Aortic smooth muscle cell (primary cell): ENCODE measurements at places on chromosomes 6 and 20. TPM values are rescaled to one million over a fixed set of nuclear protein-coding genes. Genes with fewer than 3 reads are reported as not detected.

RIN2 gene
- 29.2 and 42.2 TPM in 2 replicates for total RNA-seq

PPP1R3G gene
- total RNA-seq = 0.93 and 1.2 TPM in 2 replicates

PRR18 gene
- total RNA-seq = not detected in 2 replicates

DLL1 gene
- total RNA-seq = 1.3 and 1.6 TPM in 2 replicates

AVP gene
- total RNA-seq = not detected in 2 replicates

CD109 gene
- 10.4 and 25.8 TPM in 2 replicates for total RNA-seq

WDR27 gene
- 11.6 and 13.4 TPM in 2 replicates for total RNA-seq

RNF182 gene
- 0.06 and 0.40 TPM in 2 replicates for total RNA-seq
